ENCODE measurements at places on chromosomes 4 and X.
A peak's percentile ranks its signal among the peaks of the same experiment; 100 is the strongest.

DNA sequence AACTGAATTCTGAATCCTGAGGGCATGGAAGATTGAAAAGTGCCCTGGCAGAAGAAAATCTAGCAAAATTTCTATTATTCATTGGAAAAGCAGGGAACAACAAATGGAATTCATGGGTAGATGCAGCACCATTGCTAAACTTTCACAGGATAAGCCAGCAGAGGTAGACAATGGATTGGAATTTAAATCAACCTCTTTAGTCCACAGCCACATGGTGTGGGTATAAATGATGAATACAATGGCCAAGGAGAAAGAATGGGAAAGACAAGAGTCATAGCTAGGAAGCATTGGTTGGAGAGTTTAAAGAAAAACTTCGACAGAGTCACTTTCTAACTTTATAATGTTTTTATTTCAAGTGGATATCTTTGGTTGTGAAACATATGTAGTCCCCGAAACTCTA lies 332.8 kb upstream of the PUDP start:
- DNase-seq = no peak

GRCh38 chrX:44099366-44099765 lies 126.2 kb upstream of the NDP start:
- DNase-seq = no peak

DNA sequence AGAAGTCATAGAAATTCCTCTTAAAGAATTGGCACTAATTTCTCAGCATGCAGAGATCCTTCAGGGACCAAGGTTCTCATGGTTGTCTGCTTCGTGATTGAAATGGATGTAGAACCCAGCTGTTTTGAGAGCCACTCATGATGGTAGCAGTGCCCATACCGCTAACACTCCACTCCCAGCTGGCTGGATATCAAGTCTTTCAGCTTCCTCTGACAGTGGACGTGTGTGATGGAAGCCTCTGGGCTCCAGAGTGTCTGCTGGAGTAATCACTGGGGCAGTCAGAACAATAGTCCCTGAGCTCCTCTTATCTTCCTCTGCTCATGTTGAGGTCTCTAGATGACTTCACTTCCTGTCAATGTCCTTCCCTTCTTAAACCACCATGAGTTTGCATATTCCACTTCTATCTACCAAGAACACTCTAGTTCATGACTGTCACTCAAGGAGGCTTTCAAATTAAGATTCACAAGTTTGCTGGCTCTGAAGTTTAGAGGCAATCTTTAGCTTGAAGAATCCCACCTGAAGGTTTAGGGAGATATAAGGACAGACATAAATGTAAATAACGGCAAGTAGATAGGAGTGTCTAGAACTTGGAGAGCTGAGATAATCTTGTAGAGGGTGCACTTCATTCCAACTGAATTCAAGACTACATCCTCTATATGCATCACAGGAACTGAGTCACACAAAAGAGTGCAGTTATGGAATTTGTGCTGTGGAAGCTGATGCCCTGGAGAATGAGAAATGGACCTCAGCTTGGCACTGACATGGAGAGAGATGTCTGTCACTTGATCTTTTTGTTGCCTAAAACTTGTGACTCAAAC lies 64.5 kb upstream of the WDR1 start:
- DNase-seq = no peak

DNA sequence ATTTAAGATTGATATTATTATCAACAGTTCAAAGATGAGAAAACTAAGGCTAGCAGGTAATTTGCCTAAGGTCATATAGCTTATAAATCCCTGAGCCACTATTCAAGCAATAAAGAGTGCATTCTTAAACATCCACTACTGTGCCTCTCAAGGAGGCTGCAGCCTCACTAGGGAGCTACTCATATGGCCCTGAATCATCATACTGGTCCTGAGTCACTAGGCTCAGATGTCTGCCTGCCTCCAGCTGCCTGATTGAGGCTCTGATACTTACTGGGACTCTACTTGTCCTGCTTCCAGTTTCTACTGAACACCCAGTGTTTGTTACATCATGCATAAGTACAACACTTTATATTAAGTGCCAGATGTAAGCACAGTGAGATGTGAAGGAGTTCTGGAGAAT lies 110.7 kb downstream of the AASDH start:
- no peak for DNase-seq

- peak; percentile 42 for DNase-seq
These were observed 98.0 kb upstream of the MAGEB16 start for GRCh38 chrX:35700121-35700520.

DNA sequence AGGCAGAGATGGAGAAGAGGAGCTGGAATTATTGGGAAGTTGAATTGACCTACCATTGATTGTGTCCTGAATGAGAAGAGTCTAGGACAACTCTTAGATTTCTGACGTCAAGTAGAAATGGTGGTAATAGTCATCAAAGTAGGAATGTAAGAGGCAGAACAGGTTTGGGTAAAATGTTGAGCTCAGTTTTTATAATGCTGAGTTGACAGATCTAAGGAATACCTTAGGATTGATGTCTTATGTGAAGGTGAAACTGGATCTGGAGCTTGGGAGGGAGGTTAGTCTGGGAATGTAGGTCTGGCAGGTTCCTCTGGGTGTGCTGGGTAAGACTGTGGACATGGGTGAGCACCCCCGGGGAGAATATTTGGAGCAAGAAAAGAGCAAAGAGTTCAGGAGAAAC lies 31.9 kb downstream of the JADE1 start:
- no peak for DNase-seq

DNA sequence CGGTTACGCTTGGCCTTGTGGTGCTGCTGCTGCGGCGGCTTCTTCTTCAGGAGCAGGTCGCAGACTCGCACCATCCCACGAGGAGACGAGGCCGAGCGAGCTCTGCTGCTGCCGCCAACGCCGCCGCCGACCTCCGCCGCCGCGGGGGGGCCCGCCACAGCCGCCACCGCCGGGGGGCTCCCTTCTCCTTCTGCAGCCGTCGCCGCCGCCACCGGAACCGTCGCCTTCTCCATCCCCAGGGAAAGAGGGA lies 237 bp downstream of the ANKRD17 start:
- DNase-seq = no peak

- no peak for DNase-seq
These were observed 239.0 kb downstream of the SLITRK2 start for GRCh38 chrX:146056511-146057081.

GRCh38 chr4:24322511-24322910 lies 261.8 kb downstream of the DHX15 start:
- DNase-seq = no peak

- no peak for DNase-seq
These were observed 30.9 kb upstream of the GLRA3 start for GRCh38 chr4:174859904-174860303.

- no peak for DNase-seq
These were observed 71.0 kb downstream of the RELL1 start for GRCh38 chr4:37615059-37615719.

DNA sequence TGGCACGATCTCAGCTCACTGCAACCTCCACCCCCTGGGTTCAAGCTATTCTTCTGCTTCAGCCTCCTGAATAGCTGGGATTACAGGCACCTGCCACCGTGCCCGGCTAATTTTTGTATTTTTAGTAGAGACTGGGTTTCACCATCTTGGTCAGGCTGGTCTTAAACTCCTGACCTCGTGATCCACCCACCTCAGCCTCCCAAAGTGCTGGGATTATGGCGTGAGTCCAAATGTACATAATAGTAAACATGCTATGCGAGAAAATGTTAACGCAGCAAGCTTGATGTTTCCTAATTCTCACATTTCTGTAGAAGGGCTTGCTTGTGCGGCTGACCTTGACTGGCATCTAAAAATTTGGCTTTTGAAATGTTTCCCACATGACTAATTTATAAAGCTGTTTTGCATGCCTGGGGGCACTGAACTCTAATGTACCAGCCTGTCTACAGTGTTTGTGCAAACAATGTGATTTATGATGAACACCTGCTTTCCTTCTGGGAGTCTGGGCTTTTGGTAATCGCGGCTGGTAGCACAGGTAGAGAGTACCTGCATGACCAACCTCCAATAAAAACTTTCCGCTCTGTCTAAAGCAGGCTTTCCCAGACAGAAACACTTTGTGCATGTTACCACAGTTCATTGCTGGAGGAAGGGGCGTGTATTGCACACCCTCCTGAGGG lies 216.8 kb downstream of the IL15 start:
- DNase-seq = no peak

- DNase-seq = peak; percentile 44
These were observed 78.4 kb upstream of the MAP3K15 start for GRCh38 chrX:19593690-19594089.

DNA sequence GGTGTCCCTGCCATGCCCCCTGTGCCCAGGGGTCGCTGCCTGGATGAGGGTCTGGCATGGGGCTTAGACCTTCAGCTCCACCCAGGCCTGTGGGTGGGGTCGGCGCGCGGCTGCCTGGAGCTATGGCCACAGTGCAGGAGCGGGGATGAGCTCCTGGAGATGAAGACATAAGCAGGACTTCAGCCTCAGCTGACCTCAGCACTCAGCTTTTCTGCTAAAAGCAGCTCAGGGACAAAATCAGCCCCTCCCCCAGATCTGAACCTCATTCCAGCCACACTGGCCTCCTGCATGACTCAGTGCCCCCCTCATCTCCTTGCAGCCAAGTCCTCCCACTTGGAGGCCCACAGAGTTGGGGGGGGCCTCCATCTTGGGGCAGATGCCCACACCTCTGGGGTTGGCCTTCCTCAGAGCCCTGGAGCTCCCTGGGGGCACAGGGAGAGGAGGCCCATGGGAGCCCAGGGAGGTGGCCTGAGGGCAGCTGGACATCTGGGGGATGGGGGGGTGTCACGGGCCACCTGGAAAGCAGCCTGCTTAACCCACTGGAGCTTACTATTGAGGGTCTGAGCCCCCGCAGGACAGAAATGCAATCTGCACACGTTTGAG lies 19.4 kb upstream of the CPLX1 start:
- DNase-seq = no peak

- DNase-seq = peak; percentile 12
These were observed 13.9 kb upstream of the PPEF2 start for GRCh38 chr4:75916091-75916661.

- no peak for DNase-seq
These were observed 156.4 kb downstream of the HS6ST2 start for GRCh38 chrX:132802033-132802432.

GRCh38 chr4:66443008-66443407 lies 772.7 kb upstream of the EPHA5 start:
- no peak for DNase-seq

DNA sequence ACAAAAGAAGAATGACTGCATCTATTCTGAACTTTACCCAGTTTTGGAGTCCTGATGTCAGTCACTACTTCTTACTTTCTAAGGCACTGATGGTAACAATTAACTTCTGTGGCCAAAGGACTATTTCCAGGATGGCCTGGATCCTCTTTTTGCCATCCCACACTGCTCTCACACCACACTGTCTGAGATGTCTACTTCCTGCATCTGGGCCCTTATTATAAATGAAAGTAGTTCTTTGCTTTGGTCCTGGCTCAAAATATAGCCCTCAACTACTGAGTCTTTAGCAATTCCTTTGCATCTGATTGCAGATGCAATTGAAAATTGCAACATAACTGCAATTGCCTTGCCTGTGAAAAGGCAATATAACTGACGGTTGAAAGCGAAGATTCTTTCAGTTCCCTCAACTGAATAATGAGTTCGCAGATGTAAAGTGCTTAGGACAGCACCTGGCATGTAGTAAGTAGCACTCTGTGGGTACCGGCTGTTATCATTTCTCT lies 44.2 kb downstream of the COQ2 start:
- DNase-seq = no peak

DNA sequence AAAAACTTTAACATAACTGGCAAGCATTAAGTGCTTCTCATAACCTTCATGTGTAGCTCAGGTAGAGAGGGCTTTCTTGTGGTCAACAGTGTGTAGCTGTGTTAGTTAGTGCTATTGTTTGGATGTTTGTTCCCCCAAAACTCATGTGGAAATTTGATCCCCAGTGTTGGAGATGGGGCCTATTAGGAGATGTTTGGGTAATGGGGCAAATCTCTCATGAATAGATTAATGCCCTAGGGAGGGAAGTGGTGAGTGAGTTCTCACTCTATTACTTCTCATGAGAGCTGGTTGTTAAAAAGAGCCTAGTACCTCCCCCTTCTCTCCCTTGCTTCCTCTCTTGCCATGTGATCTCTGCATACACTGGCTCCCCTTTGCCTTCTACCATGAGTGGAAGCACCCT lies 16.5 kb upstream of the SLC25A43 start:
- DNase-seq = no peak

DNA sequence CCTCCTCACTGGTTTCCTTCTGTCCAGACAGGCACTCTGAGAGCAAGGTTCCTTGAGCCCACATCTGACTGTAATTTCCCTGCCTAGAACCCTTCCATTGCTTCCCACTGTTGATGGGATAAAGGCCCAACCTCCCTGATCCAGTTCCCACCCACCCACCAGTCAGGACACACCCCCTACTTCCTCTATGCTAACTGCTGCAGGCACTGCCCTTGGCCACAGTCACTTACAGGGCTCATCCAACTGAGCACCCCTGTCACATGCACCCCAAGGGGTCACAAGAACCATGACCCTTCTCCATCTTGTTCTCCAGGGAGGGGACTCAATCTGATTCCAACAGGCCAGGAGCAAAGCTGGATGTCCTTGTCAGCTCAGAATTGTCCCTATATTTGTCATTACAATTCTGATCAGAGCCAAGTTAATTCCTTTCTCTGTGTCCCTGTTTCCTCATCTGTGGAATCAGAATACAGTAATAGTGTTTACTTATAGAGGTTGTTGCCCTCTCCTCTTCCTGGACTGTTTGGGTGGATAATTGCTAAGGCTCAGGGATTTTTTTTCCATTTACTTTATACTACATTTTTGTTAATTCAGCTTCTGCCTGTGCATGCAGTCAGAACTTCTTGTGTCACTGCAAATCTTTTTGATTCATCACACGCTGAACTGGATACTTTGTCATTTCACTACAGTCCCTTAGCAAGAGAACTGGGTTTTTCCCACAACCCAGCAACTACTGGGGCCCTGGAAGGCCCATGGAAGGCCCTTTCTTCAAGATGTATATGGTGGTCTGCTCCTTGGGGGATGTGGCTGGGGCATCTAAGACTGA lies 105.6 kb upstream of the MAMLD1 start:
- no peak for DNase-seq

- peak; percentile 39 for DNase-seq
These were observed 24.8 kb upstream of the TMSB4X start for GRCh38 chrX:12949927-12950656.

- no peak for DNase-seq
These were observed 160.1 kb upstream of the FSTL5 start for GRCh38 chr4:162323919-162324318.

DNA sequence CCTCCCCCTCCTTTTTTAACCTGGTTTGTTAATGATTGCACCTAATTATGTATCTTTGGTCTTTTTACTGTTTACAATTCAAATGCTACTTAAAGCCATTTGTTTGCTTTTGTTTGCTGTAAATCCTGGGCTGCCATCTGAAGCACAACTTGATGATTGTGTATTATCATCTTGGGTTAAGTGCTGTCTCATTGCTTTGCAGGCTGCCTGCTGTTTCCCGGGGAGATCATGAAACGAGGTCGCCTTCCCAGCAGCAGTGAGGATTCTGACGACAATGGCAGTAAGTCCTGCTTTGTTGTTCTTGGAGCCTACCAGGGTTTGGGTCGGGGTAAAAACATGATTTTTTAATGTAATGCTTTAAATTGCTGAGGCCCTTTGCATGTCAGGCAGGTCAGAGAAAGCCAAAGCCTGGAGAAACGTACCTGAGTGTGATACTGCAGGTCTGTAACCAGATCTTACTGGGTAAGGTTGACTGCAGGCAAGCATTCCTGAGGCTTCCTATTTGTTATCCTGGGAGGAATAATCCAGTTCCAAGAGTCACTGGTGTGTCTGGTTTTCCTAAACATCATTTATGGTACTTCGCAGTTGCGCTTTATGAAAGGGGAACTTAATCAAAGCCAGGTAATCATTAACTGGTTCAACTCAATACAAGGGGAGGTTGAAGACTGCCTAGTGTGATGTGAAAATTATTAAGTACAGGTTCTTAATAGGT lies 22.2 kb downstream of the JADE1 start:
- DNase-seq = no peak

- DNase-seq = no peak
These were observed 1723.6 kb upstream of the AGA start for GRCh38 chr4:179165862-179166261.
